ENCODE measurements at places on chromosomes 16 and 17.

- DNase-seq, result no peak
These were observed 19.3 kb upstream of the MNT start for GRCh38 chr17:2420176-2420575.

DNA sequence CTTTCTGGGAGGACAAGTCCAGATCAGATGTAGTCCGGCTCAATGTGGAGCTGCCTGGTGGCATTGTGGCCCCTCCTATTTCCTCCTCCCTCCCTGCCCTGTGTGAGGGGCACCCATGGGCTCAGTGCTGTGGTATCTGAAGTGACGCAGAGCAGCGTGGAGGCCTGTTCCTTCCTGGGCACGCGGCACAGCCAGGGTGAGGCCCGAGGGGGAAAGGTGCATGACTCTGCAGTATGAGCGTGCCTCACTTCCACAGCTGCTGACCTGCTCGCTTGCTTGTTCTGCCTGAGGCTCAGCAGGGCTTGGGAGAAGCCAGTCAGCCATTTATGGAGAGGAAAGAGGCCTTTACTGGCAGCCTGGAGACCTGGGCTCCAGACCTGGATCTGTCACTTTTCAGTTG lies 11.7 kb downstream of the TMEM238L start:
- no peak for DNase-seq

DNA sequence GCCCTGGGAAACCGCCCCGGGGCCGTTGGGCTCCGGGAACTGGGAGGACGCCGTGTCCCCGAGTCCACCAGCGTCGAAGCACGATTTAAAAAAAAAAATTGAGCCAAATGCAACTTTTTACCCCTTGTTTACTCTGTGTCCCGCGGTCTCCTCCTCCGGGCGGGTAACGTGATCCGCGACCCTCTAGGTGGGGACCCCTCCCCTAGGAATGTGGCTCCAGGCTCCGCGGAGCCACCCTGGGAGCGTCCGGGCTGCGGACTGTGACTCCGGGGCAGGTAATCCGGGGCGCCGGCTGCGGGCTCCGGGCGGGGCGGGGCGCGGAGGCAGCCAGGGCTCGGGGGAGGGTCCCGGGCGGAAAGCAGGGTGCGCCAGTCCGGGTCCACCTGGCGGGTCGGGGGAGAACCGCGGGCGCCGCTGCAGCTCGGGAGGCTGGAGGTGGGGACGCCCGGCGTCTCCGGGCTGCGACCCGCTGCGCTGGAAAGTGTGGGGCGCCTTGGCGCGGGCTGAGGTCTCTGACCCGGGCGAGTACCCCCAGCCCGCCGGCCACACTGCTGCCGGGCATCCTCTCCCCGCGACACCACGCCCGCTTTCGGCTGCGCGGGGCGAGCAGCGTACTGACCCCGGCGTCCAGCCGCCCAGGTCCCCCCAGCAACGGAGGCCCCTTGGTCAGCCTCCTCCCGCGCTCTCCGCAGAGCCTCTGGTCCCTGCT lies 852 bp upstream of the HELZ start:
- no peak for DNase-seq

DNA sequence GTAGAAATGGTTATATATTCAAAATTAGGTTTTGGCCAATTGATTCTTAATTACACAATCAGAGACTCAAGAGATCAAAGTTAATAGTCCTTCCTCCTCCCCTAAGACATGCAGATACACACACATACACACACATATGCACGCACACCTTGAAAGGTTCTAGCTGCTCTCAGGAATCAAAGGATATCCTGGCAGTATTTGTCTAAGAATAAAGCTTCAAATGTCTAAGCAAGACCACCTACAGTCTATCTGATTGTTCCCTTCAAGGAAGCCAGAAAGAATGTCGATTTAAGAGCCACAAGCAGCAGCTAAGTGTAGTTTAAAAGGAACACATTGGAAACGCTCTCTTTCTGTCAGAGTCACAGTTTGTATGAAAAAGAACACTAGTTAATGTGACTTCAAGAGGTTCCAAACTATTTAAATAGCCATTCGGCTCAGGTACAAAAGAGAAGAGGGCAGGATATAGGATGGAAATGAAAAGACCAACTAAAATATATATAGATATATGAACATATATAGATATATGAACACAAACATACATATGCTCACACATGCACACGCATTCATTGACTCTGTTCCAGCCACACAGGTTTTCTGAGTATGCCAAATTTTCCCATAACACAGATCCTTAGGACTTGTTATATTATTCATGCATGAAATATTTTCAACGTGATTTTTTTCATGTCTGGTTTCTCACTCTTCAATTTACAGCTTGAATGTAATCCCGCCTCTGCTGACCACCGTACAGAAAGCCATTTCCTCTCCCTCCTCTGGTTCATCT lies 79.0 kb downstream of the CDH8 start:
- DNase-seq, result no peak

GRCh38 chr16:57041182-57042156 lies 50.9 kb upstream of the CPNE2 start:
- DNase-seq, result no peak

GRCh38 chr17:55432358-55433028 lies 10.9 kb upstream of the MMD start:
- DNase-seq, result no peak

- no peak for DNase-seq
These were observed 32.8 kb downstream of the GPT2 start for GRCh38 chr16:46916980-46917379.

- DNase-seq, result no peak
These were observed 72.1 kb downstream of the JPH3 start for GRCh38 chr16:87674419-87674818.

DNA sequence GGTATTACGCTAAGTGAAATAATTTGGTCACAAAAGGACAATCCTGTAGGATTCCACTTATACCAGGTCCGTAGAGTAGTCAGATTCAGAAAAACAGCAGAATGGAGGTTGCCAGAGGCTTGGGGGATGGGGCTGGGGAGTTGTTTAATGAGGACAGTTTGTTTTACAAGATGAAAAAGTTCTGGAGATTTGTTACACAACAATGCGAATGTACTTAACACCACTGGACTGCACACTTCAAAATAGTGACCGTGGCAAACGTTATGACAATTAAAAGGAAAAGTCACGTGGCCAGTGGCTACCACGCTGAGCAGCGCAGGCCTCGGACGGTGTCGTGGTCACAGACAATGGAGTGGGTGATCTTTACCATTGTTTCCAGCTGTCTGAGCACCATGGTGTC lies 338.1 kb downstream of the SEC14L1 start:
- no peak for DNase-seq

GRCh38 chr17:828761-829160 lies 46.6 kb downstream of the MRM3 start:
- DNase-seq, result no peak

DNA sequence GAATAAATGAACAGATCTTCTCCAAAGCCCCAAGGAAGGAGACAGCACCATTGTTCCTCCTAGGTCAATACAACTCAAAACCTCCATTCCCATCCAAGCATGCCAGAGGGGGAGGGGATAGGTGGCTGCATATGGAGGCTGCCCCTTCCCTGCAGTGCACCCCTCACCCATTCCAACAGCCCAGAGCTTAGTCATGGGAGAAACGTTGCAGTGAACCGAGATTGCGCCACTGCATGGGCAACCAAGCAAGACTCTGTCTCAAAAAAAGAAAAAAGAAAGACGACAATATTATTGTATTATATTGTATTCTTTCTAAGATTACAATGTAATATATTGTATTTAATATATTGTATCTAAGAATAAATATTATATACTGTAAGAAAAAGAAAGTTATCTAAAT lies 36.4 kb upstream of the CD300E start:
- DNase-seq, result no peak

GRCh38 chr17:43445009-43445589 lies 38.7 kb upstream of the DHX8 start:
- no peak for DNase-seq

DNA sequence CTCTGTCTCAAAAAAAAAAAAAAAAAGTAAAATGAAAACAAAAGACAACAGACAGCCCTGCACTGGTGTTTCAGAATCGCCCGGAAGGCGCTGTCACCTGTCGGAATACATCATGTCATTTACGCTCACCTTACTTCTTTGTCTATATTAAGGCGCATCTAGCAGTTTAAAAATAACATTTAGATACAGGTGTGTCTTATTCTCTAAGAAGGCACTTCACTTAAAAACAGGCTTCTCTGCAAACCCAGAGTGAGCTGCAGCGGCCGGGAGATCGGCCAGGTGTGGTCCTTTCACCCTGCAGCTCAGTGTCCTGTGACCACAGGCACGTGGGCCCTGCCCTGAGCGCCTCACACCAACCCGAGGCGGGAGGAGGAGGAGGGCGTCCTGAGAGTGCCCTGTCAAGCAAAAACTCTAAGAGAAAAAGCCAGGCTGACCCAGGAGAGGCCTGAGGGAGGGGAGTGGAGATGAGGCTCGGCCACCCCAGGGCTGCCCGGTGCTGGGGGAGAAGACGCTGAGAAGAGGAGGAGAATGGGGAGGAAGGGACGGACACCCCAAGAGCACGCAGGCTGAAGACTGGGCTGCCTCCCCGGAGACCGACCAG lies 3.3 kb upstream of the LMF1 start:
- no peak for DNase-seq

GRCh38 chr16:2449118-2449517 lies 10.8 kb upstream of the TEDC2 start:
- no peak for DNase-seq

DNA sequence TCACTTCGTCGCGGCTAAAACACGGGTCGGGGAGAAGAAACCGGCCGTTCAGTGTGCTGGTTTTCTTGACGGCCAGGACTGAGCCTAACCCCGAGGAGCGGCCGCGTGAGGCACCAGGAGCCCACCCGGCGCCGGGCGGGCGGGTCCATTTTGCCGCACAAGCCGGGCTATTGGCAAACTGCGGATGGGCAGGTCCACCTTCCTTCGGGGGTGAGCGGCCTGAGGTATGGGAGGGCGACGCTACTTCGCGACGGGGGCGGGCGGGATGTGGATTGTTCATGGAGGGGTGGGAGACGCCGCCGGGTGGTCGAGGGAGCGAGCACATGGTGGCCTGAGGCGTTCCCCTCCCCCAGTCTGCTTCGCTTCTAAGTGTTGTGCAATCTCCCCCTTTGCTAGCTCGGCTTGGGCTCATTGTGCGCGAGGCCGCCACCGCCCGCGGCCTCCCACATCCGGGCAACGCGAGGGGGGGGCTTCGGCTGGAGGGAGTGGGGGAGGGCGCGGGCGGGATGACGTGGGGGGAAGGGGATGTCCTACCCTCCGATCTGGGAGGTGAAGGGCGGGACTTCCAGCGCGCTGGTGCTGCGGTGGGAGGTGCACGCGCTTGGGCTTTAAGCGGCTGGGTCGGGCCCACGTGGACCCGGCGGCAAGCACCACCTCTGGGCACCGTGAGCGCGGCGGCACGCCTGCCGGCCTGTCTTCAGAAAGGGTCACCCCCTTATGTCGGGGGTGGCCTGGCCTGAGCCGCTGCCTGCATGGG lies 5.9 kb upstream of the CD68 start:
- peak; percentile 84 for DNase-seq

- DNase-seq, result no peak
These were observed 124.2 kb upstream of the SMURF2 start for GRCh38 chr17:64786337-64786736.

DNA sequence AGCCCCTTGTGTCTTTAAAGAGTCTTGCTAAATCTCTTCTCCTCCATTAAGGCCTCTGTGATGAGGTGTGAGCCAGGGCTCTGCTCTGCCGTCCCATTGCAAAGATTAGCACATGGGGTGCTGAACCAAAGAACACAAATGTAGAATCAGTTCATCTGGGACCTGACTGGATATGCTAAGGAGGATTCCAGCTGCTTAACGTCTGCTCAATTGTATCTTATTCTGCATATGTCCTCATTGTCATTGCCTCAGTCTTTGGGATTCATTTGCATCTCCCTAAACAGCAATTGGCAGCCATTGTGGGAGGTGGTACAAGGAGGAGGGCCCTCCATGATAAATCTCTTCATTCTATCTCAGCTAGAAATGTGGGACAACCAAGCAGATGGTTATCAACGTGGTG lies 106.3 kb upstream of the ADAMTS18 start:
- no peak for DNase-seq

- DNase-seq, result no peak
These were observed 30.5 kb upstream of the ALDH3A2 start for GRCh38 chr17:19618015-19618414.

DNA sequence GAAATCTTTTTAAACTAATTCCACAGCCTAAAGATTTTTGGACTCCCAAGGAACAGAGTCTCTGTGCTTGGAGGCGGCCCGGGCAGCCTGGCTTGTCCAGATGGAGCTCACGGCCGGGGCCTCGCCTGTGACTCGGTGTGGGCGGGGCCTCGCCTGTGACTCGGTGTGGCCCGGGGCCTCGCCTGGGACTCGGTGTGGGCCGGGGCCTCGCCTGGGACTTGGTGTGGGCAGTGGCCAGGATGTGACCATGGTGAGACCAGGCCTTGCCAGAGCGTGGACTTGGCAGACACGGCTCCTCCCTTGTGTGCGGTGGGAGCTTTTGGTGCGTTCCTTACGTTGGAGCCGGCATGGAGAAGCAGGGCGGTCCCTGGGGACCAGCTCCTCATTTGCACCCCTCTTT lies 92.3 kb downstream of the METRNL start:
- no peak for DNase-seq

GRCh38 chr16:74846714-74847113 lies 72.1 kb upstream of the FA2H start:
- DNase-seq, result no peak
